ENCODE measurements at places on chromosomes 13 and 19.

- DNase-seq: no peak
These were observed 1132.7 kb downstream of the SLITRK1 start for GRCh38 chr13:82749551-82749950.

DNA sequence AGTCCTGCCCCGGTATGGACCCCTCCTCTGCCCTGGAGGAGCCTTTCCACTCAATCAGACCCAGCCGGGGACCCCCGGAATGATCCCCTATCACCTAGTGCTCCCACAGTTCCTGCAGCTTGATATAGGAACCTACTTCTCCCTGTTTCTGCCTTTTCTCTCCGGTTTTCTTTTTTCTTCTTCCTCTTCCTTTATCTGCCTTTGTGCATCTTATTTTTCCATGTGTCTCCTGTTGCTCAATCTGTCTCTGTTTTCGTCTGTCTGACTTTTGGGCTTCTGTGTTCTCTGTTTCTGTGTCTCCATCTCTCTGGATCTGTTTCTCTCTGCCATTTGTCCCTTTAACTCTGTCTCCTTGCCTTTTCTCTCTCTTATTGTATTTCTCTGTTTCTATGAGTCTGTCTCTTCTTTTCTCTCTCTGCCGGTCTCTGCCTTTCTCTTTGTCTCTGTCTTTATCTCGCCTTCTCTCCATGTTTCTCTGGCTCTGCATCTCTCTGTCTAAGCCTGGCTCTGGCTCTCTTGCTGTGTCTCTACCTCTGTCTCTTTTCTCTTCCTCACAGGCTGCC is 10.0 kb downstream of the MEGF8 start:
- DNase-seq: no peak

GRCh38 chr13:25744178-25744577 is 307.6 kb downstream of the SHISA2 start:
- no peak for DNase-seq

- no peak for DNase-seq
These were observed 61.1 kb upstream of the GPR12 start for GRCh38 chr13:26821672-26822071.
